ENCODE measurements at places on chromosomes 6 and 20.

DNA sequence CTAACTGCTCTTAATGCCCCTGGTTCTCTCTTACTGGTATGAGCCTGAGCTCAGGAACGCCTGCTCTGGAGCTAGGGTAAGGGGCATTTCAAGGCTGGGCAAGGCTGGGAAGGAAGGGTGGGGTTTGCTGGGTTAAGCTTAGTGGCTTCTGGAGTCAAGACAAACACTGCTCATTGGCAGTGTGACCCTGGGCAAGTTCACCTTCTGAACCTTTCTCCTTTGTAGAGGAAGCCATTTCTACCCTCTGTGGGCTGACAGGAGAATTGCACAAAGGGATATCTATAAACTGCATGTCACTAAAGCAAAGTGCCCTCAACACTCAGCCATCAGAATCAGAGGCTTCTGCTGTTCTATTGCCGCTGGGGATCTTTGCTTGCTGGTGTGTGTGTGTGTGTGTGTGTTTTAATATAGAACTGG, 20.3 kb upstream of the LRRN4 start:
- no peak for DNase-seq

DNA sequence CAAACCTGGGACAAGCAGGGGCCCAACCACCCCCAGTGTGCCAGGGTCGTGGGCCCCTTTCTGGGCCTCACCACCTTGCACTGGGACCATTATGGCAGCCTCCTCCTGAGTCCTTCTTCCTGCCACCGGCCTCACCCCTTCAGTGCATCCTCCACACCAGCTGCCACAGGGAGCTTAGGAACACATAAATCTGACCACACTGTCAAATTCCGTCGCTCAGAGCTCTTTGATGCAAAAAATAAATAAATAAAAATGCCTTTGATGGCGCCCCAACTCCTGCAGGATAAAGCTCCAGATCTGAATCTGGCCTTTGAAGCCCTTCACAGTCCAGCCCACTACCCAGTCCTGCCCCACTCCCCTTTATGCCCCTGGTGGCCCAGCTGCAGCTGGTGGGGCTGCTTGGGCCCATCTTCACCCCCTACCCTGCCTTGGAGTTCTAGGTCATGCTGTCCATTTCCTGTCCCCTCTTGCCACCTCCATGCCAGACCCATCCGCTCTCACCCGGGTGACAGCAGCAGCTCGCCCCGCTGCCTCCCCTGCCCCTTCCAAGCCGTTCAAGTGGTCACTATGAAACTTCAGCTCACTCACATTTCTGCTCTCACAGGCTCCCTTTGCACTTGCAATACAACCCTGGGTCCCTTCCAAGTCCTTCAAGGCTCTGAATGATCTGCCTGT, 16.0 kb downstream of the MYH7B start:
- DNase-seq: no peak

- no peak for DNase-seq
Observed at GRCh38 chr6:32977272-32977952, 9.0 kb downstream of the BRD2 start.

- DNase-seq: no peak
Observed at GRCh38 chr6:36319821-36320220, 16.9 kb downstream of the BNIP5 start.

DNA sequence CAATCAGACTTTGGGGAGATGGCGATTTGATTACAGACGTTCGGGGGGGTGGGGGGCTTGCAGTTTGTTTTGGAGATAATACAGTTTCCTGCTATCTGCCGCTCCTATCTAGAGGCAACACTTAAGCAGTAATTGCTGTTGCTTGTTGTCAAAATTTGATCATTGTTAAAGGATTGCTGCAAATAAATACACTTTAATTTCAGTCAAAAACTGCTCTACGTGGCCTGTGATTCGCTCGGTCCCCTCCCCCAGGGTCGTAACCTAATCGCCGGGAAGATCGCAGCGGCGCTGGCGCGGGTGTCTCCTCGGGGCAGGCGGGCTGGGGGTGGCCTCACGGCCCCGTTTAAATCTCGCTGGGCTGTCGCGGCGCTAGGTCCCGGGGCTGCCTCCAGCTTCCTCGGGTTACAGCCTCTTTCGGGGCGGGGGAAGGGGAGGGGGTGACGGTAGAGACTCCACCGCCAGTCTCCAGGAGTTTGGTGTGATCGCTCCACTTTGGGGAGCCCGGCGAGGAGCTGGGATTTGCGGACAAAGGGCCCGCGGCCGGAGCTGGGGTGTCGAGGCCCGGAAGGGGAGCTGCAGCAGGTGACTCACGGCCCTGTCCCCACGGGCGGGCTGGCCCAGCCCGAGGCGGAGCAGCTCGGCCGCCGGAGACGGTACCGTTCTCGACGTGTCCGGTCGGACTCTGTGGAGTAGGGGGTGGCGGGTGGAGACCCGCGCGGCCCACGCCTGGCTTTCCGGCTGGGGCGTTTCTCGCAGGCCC, 4.2 kb downstream of the FOXC1 start:
- no peak for DNase-seq

DNA sequence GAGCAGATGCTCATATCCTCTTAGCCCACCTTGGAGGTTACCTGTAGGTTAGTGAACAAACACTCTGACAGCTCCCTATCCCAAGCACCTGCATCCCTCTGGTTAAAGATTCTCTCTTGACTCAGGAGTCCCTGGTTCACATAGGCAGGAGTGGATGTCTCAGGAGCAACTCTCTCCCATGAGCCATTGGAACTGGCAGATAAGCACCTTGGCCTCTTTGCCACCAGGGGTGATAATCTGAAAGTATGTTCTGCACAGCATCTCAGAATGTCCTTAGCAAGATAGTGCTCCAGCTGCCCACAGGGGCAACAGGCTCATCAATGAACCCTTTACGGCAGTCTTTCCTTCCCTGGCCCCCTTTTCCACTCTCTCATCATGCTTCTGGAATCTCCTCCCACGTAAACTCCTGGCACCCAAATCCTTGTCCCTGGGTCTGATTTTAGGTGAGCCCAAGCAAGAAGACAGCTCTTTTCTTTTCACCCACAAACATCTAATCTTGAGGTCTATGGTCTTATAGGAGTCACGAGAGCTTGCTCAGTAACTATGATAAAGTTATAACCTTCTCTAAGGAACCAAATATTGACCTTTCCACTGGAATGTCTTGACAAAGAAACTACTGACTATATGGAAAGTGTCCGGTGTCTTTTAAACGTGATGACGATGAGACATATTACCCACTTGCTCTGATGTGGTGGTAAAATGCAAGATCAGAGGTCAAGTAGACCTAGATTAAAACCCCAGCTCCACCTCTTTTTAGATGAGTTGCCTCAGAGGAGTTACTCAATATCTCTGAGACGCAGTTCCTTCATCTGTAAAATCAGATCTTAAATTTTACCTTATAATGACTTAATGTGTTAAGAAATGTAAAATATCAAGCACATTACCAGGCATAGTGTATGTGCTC, 39.8 kb upstream of the ISM1 start:
- DNase-seq: no peak
